ENCODE measurements at places on chromosomes 7 and 10.

DNA sequence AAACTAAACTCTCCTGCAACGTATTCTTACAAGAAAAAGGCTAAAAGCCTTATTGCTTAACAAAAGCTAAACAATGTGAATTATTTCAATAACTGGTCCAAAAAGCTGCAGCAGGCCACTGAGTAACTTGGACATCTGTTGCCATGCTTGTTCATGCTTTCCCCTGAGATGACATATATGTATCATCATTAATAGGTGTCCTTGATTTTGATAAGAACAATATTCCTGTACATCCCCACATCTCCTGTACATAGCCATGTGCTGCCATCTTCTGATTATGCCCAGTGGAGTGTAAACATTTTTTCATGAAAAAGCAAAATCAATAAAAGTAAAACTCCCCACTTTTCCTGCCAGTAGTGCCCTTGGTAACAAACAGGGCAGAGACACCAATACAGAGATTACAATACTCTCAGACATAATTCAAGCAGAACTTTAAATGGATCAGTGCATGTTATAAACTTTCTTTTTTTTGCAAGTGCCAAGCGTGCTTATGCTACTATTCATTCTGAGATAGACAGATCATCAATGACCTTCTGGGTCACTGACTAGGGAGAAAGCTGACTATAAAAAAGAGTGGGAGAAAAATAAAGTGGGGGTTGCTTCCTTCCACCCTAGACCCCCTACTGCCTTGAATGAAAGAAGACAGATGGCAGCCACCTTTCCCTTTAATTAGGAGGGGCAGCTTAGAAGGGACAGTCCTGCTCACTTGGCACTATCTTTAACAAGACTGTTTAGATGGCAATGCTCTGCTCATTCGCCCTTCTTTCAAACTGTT lies 205.5 kb upstream of the KLF14 start:
- ATAC-seq = peak; percentile 24

DNA sequence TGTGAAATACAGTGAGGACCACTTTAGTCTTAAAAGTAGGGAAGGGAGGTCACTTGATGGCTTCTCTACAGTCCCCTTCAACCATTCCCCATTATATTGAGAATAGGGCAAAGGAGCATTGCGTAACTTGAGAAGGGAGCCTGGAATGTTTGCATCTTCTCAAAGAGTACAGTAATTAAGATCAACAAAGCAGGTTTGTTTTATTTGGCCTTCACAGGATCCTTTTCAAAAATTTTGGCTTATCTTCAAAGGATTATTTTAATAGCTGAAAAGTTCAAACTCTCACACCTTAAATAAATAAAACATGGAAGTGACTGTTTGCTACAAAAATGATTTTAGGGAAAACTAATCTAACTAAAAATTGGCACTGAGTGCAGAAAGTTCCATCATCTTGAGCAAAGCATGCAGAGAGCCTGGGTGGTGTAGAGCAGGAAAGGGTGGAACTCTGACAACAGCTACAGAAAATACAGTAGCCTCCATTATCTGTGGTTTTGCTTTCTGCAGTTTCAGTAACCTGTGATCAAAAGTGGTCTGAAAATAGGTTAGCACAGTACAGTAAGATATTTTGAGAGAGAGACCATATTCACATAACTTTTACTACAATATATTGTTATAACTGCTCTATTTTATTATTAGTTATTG lies 214.0 kb downstream of the MDFIC start:
- ATAC-seq = no peak

- ATAC-seq = peak; percentile 46
Observed at GRCh38 chr10:87054373-87055295, 34.5 kb downstream of the FAM25A start.

DNA sequence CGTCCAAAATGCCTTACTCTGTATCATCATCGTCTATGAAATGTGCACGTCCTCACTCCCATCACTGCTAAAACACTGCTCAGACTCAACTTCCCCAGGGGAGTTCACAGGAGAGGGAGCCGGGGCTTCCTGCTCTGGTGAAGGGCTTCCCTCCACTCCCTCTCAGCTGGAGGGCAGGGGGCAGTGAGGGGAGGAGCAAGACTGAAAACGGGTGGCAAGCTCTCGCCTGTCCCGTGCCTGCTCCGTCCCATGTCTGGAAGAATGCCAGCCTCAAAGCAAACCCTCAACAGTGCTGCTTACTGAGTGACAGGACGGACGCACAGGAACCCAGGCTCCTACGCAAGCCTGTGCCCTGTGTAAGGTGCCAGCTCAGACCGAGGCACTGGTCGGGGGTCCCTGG lies 25.1 kb downstream of the PRKAG2 start:
- no peak for ATAC-seq

- ATAC-seq = peak; percentile 93
Observed at GRCh38 chr10:121886997-121887622, 40.7 kb downstream of the ATE1 start.

DNA sequence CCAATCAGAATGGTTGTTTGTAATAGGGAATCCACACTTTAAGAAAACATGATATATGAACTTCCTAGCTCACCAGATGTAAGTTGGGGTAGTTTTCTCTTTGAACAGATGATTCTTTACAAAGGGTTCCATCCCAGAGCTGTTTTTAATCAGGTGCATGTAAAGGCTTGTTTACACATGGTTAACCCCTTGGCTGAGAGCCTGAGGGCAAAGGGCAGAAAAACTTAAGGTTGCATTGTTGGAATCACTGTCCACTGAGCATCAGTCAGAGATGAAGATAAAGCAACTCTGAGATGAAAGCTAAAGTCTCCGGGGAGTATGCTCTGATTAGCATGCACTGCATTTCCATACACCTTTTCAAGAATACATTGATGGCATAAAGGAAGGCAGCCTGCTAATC lies 518.2 kb downstream of the SORCS3 start:
- no peak for ATAC-seq

GRCh38 chr7:130387628-130388403 lies 7.5 kb downstream of the CPA1 start:
- no peak for ATAC-seq

- ATAC-seq = peak; percentile 58
Observed at GRCh38 chr7:2242541-2243429, 759 bp downstream of the NUDT1 start.

GRCh38 chr10:59064080-59064692 lies 112.3 kb upstream of the PHYHIPL start:
- ATAC-seq = no peak

GRCh38 chr7:73715648-73716317 lies 3.7 kb downstream of the STX1A start:
- ATAC-seq = peak; percentile 81

Data from SK-N-SH treated with all-trans-retinoic acid at 6 μM for 48 hours (cell line).